ENCODE measurements at places on chromosomes 2 and 18.

DNA sequence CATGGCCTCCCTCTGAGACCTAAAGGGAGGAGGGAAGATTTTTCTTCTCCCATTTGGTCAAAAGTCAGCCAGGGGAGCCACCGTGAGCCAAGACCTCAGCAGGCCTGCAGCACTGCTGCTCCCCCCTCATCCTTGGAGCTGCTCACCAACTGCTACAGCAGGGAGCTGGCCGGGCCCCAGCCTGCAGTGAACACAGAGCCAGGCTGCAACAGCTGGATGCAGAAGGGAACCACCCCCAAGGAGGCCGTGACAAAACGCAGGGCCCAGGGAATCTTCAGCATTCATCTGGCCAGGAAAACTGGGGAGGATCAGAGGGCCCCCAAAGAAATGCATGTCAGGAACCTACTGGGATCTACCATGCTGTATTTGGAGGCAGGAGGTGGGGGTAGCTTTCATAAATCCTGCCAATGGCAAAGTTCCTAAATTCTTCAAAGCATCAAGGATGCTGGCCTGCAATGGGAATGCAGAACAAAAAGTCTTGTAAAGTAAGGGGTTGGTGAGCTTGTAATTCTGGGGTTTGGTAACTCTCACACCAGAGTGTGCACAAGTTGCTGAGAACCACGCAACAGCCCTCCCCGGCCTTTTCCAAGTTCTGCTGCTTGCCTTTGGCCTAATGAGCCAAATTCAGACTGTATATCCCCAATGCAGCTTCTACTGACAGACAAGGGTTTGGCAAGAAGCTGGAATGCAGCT is 61.0 kb downstream of the CACNB4 start:
- DNase-seq = no peak

GRCh38 chr18:20971886-20972267 is 139.7 kb downstream of the ROCK1 start:
- DNase-seq = no peak

DNA sequence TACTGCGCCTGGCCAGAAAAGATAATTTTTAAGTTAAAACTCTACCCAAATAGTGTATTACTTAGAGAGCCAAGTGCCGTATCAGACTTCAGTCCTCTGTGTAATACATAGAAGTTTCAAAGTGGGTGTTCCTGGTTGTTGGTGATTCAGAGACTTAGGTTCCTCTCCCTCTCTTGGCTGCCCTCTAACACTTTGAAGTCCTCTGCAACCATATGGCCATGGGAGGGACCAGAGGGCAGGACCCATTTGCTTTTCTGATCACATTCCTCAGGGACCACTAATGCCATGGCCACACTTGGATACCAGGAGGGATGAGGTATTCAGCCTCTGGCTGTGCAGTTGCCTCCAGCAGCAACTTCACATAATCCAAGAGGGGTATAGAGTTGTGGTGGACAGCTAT is 131.5 kb downstream of the CAPN13 start:
- no peak for DNase-seq

DNA sequence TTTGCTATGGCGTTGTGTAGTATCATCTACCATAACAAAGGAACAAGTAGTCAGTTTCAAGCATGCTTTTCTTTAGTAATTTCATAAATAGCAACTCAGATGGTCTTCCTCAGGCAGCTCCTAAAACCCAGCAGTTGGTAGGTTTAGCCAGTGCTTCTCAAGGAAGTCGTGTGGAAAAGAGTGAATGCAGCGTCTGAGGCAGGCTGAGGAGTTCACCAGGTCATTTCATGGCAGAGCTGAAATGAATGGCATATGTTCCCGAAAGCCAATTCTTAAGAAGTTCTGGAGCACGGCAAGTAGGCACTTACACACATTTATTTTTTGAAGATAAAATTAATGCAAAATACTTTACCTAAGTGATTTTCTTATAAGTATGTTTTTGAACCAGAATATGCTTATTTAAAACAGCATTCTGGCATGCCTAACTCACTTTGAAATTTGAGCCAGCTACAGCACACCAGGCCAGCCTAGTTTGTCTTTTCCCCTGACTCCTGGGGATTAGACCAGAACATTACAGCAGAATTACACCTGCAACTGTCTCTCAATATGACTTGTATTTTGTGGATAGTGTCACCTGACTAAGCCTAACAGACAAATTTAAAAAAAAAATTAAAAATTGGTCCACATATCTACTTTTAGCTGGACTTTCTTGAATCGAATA is 62.2 kb downstream of the OSBPL6 start:
- no peak for DNase-seq

DNA sequence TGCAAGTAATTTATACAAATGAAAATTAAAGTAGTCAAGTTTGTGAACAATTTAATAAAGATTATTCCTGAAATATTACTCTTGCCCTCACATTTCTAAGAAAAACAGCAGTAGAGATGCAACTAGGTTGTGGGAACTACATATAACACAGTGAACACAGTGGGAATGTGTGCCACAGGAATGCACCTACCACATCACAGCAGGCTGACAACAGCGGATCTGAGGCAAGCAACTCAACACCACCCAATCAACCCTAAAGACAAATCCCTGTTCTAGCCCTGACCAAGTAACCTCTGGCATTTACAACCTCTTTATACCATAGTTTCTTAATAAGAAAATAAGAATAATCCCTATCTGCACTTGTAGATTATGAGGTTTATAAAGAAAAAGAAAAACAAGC is 23.4 kb downstream of the MBOAT2 start:
- no peak for DNase-seq

DNA sequence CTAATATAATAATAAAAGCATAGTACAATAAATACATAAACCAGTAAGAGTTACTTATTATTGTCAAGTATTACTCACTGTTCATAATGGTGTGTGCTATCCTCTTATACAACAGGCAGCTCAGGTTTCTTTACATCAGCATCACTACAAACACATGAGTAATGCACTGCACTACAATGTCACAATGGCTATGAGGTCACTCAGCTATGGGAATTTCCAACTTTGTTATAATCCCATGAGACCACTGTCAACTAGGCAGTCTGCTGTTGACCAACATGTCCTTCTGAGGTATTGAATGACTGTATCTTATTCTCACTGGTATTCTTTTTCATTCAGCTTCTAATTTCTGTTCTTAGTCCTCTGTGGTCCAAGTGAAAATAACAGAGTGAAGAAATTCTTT is 250.4 kb upstream of the DSEL start:
- DNase-seq = no peak

- no peak for DNase-seq
Observed at GRCh38 chr2:238803996-238804870, 43.7 kb upstream of the TWIST2 start.

GRCh38 chr2:75102011-75102410 is 97.3 kb downstream of the TACR1 start:
- no peak for DNase-seq

- no peak for DNase-seq
Observed at GRCh38 chr2:39466311-39466710, 29.2 kb upstream of the MAP4K3 start.

- DNase-seq = no peak
Observed at GRCh38 chr2:51084750-51085149, 52.8 kb upstream of the NRXN1 start.

- DNase-seq = no peak
Observed at GRCh38 chr2:158750458-158751125, 44.5 kb upstream of the DAPL1 start.

DNA sequence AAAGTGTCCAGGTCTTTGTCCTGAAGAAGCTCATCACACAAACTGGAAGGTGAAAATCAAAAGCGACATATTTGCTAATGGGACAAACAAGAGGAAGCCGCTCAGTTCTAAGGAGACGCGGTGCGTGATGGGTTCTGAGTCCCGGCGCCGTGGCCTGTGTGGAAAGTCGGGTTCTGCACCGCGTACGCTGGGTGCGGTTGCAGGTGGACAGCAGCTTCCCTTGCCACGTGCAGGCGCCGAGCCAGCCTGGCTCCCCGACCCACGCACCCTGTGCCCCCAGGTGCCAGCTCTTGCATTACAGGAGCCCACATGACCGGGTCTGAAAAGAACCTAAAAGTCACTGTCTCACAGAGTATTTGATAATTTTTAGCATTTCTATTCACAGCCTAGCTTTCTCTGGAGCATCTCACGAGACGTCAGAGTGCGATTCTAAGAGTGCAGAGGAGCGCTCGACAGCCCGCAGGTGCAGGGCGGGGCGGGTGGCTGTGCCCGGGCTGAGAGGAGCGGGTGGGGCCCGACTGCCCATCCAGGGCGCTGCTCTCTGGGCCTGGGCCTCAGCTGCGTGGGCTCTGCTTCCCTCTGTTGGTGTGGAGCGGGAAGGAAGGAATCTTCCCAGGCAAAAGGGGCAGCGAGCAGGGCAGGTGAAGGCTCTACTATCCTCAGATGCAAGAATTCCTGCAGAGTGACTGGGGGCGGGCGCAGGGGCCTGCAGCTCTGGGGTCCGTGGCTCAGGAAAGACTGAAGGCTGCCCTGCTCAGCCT is 39.4 kb downstream of the MYT1L start:
- no peak for DNase-seq

DNA sequence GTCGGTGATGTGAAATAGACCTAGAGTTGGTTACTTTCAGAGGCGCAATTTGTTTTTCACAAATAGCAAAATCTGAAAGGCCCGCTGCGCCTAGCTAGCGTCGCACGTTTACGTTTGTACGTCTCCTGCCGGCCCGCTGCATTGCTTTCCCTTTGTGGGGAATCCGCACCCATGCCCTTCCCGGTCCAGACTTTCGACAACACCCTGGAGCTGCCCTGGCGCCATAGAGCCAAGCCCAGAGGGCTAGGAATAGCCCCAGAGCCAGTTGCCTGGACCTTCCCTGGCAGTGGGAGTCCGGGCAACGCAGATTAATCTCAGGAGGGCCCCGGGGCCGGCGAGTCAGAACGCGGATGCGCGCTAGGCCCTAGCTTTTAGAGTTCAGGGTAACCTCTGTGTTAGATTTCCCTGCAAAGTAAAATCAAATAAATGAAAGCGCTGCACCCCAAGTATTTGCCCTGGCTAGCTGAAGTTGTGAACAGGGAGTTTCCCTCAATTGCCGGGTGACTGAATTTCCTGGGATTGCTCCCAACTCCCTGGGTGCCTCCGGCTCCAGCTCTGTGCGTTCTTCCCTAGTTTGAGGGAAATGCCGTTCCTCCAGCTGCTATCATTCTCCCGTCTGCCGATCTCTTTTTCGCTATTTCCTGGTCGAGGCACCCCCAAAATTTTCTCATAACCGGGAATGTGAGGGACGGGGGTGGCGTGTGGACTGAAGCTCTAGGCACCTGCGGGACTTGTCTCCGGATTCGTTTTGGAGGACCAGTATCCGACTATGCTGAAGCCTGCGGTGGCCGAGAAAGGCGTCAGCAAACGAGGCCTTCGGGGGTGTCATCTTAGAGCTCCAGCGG is 1.2 kb upstream of the EN1 start:
- no peak for DNase-seq

- DNase-seq = no peak
Observed at GRCh38 chr2:113240915-113241911, 37.5 kb downstream of the PAX8 start.

- no peak for DNase-seq
Observed at GRCh38 chr18:58456625-58457024, 172.3 kb downstream of the ALPK2 start.

DNA sequence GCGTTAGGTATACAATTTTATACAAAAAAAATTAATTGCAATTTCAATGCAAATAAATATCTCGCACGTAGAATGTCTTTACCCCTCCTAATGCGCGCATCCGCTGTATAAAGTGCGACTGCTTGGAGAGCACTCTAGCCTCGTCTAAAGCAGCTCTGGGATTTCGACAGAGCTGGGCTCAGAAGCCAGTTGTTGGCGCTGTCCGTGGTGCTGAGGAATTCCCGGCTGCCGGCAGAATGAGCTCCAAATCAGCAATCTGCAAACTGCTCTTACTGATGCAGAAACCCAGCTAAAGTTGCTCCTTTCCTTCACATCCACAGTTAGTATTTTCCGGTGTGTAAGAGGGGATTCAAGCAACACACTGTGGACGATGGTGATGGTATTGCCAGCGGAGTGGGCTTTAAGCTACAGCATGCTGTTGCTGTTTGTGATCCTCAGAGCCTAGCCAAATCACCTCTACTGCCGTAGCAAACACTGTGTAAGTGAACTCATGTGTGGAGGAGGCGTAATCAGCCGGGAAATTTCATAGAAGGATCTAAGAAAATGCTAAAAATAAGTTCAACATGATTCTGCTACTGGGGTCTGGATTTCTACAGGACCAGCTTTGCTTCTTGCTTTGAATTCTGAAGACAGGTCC is at the start of gene VWC2L:
Gene VWC2L, plus strand, starts transcription at position 137 of the 637 bp plus-strand sequence. CDS start 3,140 bp downstream, outside the sequence.
- no peak for DNase-seq

- DNase-seq = no peak
Observed at GRCh38 chr2:235027558-235028214, 75.9 kb downstream of the SH3BP4 start.

- no peak for DNase-seq
Observed at GRCh38 chr2:69253611-69254301, 133.3 kb downstream of the GFPT1 start.

DNA sequence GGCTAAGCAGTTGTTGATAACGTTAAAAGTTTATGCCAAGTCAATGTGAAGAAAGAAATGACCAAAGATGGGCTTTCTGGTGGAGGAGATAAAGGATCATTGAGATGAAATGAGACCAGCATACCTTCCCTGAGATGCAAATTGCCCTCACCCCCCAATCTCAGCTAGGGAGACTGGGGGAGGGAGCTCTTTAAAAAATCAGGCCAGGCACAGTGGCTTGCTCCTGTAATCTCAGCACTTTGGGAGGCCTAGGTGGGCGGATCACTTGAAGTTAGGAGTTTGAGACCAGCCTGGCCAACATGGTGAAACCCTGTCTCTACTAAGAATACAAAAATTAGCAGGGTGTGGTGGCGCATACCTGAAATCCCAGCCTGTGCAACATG is 30.9 kb upstream of the KCMF1 start:
- no peak for DNase-seq

- no peak for DNase-seq
Observed at GRCh38 chr2:178025551-178026185, 46.9 kb downstream of the PDE11A start.

- DNase-seq = no peak
Observed at GRCh38 chr2:238570926-238571325, 144.2 kb downstream of the ASB1 start.

DNA sequence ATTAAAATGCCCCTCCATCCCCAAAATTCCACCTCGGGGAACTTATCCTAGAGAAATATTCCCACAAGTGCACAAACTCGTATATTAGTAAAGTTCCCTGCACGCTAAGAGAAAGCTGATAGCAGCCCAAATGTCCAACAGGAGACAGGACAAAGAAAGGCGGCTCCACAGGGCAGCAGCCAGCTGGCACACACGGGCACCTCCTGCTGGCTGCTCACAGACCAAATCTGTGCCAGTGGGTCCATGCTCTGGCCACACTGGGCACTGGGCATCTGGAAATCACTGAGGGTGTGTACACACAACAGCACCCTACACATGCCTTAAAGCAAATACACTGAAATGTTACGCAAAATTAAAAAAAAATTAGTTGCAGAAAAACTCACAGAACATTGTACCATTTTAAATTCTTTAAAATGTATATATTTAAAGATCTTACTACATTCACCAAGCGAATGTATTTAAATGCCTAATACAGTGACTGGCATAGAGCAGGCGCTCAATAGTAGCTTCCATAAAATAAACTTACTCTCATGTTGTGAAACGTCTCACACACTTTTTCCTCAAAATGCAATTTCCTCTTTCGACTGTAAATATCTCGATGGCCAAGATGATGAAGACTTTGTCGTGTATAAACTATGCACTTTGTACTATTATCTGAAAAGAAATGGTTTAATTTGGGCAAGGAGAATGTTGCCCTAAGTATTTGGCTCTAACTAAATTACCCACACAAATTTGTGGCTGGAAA is 19.4 kb downstream of the ZNF516 start:
- no peak for DNase-seq

GRCh38 chr2:136375017-136375901 is 257.3 kb upstream of the CXCR4 start:
- no peak for DNase-seq

GRCh38 chr2:169081551-169081950 is 12.2 kb downstream of the DHRS9 start:
- DNase-seq = no peak
